ENCODE measurements at places on chromosomes 12 and 14. TPM values are rescaled to one million over a fixed set of nuclear protein-coding genes. Genes with fewer than 3 reads are reported as not detected.
A peak's percentile ranks its signal among the peaks of the same experiment; 100 is the strongest.

Gene WDR89
- 10.7 TPM for total RNA-seq

Gene POTEM
- not detected for total RNA-seq

Gene OLR1
- total RNA-seq: 32.4 TPM

Gene TSHR
- total RNA-seq: not detected

Gene DEPDC4
- total RNA-seq: 1.9 TPM

Gene VEZT
- total RNA-seq: 80.4 TPM

DNA sequence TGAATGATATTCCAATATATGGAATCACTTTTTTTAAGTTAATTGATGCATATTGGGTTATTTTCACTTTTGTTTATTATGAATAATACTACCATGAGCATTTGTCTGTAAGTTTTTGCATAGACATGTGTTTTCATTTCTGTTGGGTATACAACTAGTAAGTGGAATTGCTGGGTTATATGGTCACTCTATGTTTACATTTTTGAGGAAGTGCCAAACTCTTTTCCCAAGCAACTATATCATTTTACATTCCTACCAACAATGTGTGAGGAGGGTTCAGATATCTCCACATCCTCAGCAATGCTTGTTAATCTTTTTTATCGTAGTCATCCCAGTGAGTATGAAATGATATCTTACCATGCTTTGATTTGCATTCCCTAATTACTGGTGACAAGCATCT lies 64.0 kb downstream of the MON2 start:
- H3K27me3 ChIP-seq: no peaks in the 10 kb centered on the region
- peaks cover 38% of the 10 kb centered on the region for H3K36me3 ChIP-seq
- peaks cover 12% of the 10 kb centered on the region for H3K4me1 ChIP-seq
- H3K4me3 ChIP-seq: no peak overlapping the region

- no peak for DNase-seq
- no peak overlapping the region for H3K27ac ChIP-seq
- no peaks in the 10 kb centered on the region for H3K36me3 ChIP-seq
Measured at GRCh38 chr12:17381211-17381610, 708.8 kb downstream of the RERGL start.

- H3K4me1 ChIP-seq: peaks cover 12% of the 10 kb centered on the region
- no peaks in the 10 kb centered on the region for H3K36me3 ChIP-seq
- no peak overlapping the region for H3K4me3 ChIP-seq
- DNase-seq: no peak
- no peak overlapping the region for H3K27ac ChIP-seq
Measured at GRCh38 chr14:32256576-32256975, 53.5 kb upstream of the RNU6-8 start.

- no peak overlapping the region for H3K27ac ChIP-seq
- no peak for DNase-seq
- no peaks in the 10 kb centered on the region for H3K27me3 ChIP-seq
- H3K4me1 ChIP-seq: no peaks in the 10 kb centered on the region
- no peaks in the 10 kb centered on the region for H3K36me3 ChIP-seq
Measured at GRCh38 chr14:85042301-85042700, 487.6 kb upstream of the FLRT2 start.

GRCh38 chr14:101879529-101880336 lies 84.6 kb upstream of the DYNC1H1 start:
- H3K36me3 ChIP-seq: peaks cover 22% of the 10 kb centered on the region
- no peak overlapping the region for H3K27ac ChIP-seq
- H3K4me3 ChIP-seq: no peak overlapping the region
- H3K27me3 ChIP-seq: no peaks in the 10 kb centered on the region
- no peak for DNase-seq

GRCh38 chr14:33707716-33708115 lies 243.2 kb downstream of the EGLN3 start:
- DNase-seq: no peak
- H3K36me3 ChIP-seq: no peaks in the 10 kb centered on the region
- no peak overlapping the region for H3K27ac ChIP-seq
- H3K4me1 ChIP-seq: no peaks in the 10 kb centered on the region
- H3K27me3 ChIP-seq: no peaks in the 10 kb centered on the region
- no peak overlapping the region for H3K4me3 ChIP-seq

GRCh38 chr12:38639625-38640024 lies 265.8 kb downstream of the CPNE8 start:
- no peaks in the 10 kb centered on the region for H3K4me1 ChIP-seq
- no peaks in the 10 kb centered on the region for H3K36me3 ChIP-seq
- DNase-seq: no peak
- H3K27me3 ChIP-seq: no peaks in the 10 kb centered on the region
- H3K4me3 ChIP-seq: no peak overlapping the region

DNA sequence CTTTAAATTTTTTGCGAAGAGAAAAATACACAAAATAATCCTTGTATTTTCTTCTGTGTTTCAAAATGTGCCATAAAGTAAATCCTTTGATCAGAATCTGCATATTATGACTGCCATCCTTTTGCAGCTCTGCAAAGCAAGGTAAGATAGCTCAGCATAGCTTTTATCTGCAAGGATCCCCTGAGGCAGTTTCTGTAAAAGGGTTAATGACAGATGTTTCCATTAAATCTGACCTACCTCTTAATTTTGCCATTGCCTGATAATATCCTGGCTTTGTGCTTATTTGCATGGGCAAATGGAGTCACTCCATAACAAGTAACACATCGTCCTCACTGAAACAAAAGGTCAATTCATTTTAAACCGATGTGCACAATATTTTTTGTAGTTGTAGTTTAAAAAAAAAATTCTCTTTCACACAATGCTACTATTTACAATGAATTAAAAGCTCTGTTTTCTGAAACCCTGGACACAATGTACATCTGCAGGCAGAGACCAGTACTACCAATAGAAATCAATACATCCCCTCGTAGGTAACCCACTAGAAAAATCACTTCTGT lies 108.5 kb upstream of the SOX5 start:
- H3K27ac ChIP-seq: no peak overlapping the region
- no peaks in the 10 kb centered on the region for H3K4me1 ChIP-seq
- no peak overlapping the region for H3K4me3 ChIP-seq
- no peak for DNase-seq
- no peaks in the 10 kb centered on the region for H3K27me3 ChIP-seq

GRCh38 chr14:99274346-99275221 lies 2.6 kb upstream of the BCL11B start:
- peaks cover 14% of the 10 kb centered on the region for H3K4me1 ChIP-seq
- no peaks in the 10 kb centered on the region for H3K36me3 ChIP-seq
- H3K27me3 ChIP-seq: peaks cover 16% of the 10 kb centered on the region
- peak overlapping the region; percentile 36 for H3K4me3 ChIP-seq
- DNase-seq: peak; percentile 86
- H3K27ac ChIP-seq: no peak overlapping the region

GRCh38 chr12:98002887-98003493 lies 512.4 kb upstream of the TMPO start:
- DNase-seq: peak; percentile 27
- no peak overlapping the region for H3K4me3 ChIP-seq
- H3K27me3 ChIP-seq: peaks cover 3% of the 10 kb centered on the region
- H3K27ac ChIP-seq: no peak overlapping the region

DNA sequence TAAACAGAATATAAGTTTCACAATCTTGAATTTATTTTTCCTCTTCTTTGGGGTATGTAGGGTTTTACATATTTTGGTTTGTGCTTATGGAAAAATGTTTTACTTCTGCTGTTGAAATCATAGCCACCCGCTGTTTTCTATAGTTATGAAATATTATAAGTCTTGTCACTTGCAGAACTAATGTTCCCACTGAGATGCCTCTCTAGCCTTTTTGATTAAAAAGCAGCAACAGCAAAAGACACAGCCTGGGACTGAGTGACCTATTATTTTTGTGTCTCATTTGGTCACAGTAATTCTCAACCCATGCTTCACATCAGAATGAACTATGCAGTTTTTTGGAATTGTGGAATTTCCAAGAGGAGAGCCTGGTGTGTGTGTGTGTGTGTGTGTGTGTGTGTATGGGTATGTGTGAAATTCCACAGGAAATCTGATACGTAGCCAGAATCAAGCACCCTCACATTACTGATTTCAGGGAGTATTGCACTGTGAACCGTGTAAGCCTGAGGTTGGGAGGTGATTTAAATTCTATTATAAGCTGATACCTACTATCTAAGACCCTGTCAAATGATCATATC lies 55.7 kb upstream of the FRMD6 start:
- no peaks in the 10 kb centered on the region for H3K36me3 ChIP-seq
- H3K27me3 ChIP-seq: no peaks in the 10 kb centered on the region
- H3K4me3 ChIP-seq: no peak overlapping the region
- H3K4me1 ChIP-seq: peaks cover 43% of the 10 kb centered on the region
- 0 out of 2 replicates have a peak overlapping the region, but pooled peaks have one; percentile 10 for H3K27ac ChIP-seq
- no peak for DNase-seq

DNA sequence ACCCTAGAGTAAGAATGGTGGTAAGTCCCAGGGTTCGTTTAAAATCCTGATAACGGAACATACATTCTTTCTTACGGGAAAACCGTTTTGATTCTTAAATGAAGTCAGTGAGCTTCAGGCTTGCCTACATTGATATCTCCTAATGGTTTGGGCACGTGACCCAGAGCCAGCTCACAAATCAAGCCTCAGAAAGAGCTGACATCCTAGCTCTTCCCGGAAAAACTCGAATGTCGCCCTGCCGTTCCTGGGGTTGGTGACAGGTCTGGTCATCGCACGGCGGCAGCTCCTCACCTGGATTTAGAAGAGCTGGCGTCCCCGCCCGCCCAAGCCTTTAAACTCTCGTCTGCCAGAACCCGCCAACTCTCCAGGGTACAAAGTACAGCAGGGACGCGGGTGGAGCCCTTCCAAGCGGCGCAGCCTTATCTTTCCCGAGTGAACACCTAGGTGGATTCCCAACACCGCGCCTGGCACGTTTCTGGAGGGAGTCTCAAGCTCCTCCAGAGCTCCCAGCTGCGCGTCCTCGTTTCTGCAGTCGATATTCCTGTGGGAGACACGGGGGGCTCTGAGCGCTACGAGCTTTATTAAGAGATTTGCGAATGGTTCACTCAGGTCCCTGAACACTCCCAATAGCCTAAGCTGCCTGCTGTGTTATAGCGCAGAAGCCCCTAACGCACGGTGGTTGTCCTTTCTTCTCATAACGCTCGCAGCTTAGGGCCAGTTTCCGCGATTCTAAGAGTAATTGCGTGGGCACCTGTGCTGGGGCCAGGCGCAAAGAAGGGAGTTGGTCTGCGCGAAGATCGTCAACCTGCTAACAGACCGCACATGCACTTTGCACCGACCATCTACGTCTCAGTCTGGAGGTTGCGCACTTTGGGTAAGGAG lies at the start of gene SSTR1:
TSS of gene SSTR1 (plus strand) at position 169 of the 882 bp plus-strand sequence. CDS start 1,486 bp downstream, outside the sequence.
- H3K36me3 ChIP-seq: no peaks in the 10 kb centered on the region
- DNase-seq: no peak
- H3K4me1 ChIP-seq: no peaks in the 10 kb centered on the region
- H3K27me3 ChIP-seq: no peaks in the 10 kb centered on the region
- no peak within 1 kb of the TSS for H3K27ac ChIP-seq
- H3K4me3 ChIP-seq: no peak within 1 kb of the TSS

- DNase-seq: no peak
- H3K4me1 ChIP-seq: peaks cover 13% of the 10 kb centered on the region
- H3K27ac ChIP-seq: no peak overlapping the region
- no peaks in the 10 kb centered on the region for H3K36me3 ChIP-seq
- no peaks in the 10 kb centered on the region for H3K27me3 ChIP-seq
- no peak overlapping the region for H3K4me3 ChIP-seq
Measured at GRCh38 chr14:34234258-34234657, 227.8 kb downstream of the SPTSSA start.

- H3K36me3 ChIP-seq: no peaks in the 10 kb centered on the region
- H3K27me3 ChIP-seq: no peaks in the 10 kb centered on the region
- no peak for DNase-seq
- no peak overlapping the region for H3K27ac ChIP-seq
- H3K4me1 ChIP-seq: no peaks in the 10 kb centered on the region
Measured at GRCh38 chr14:53567236-53567780, 389.3 kb downstream of the BMP4 start.

- H3K4me1 ChIP-seq: no peaks in the 10 kb centered on the region
- H3K36me3 ChIP-seq: no peaks in the 10 kb centered on the region
- no peak for DNase-seq
- H3K27ac ChIP-seq: 0 out of 2 replicates have a peak overlapping the region, but pooled peaks have one; percentile 5
- no peak overlapping the region for H3K4me3 ChIP-seq
Measured at GRCh38 chr12:80087486-80088213, 11.7 kb upstream of the OTOGL start.

GRCh38 chr14:89920056-89920455 lies 34.5 kb downstream of the EFCAB11 start:
- DNase-seq: no peak
- H3K27me3 ChIP-seq: no peaks in the 10 kb centered on the region
- no peak overlapping the region for H3K4me3 ChIP-seq
- no peaks in the 10 kb centered on the region for H3K36me3 ChIP-seq

DNA sequence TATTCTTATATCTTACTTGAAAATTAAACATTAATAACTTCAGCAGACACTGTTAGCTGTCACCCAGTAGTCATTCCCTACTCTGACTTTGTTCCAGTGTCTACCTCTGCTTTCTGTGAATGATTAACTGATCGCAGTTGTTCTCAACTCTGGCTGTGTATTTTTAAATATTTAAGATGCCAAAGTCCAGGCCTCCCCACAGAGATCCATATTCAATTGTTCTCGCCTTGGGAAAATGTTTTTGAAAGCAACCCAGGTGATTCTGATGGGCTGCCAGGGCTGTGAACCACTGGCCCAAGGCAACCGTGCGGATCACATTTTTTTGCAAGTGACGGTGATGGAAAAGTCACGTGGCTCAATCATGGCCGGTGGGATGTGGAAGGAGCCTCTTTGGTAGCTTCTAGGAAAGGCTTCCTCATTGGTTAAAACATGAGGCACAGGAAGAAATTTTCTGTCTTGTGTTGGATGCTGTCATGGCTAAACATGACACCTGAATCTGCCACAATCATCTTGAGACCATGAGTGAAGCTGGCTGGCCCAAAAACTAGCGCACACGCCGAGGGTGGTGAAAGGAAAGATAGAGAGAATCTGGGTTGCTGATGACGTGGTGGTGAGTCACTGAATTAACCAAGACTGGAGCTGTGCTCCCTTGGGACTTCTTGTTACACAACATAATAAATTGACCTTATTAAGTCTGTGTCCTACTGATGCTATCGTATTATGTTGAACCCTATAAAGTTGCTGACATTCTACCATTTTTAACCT lies 37.2 kb downstream of the RDH12 start:
- no peak overlapping the region for H3K27ac ChIP-seq
- H3K4me1 ChIP-seq: peaks cover 9% of the 10 kb centered on the region
- H3K4me3 ChIP-seq: no peak overlapping the region
- no peaks in the 10 kb centered on the region for H3K27me3 ChIP-seq
- no peaks in the 10 kb centered on the region for H3K36me3 ChIP-seq

DNA sequence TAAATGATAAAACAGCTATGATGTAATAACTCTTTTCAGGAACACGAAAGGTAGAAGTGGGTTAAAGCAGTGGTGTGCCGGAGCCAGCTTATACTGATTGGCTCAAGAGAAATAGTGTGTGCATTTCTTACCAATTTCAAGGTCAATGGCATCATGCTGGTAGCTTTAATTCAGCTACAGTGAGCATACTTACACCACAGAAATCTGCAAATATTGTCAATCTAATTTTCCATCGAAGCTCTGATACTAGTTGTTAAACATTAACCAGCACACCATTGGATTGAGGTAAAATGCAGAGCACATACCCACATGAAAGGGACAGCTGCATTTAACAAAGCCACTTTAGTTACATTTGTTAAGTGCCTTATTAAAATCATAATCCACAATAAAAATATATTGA lies 225.7 kb downstream of the KCNC2 start:
- no peaks in the 10 kb centered on the region for H3K4me1 ChIP-seq
- DNase-seq: no peak
- no peaks in the 10 kb centered on the region for H3K36me3 ChIP-seq
